Mucosa of gallbladder (tissue), 1 donor: ENCODE measurements at places on chromosomes 16 and 17. TPM values are rescaled to one million over a fixed set of nuclear protein-coding genes. Genes with fewer than 3 reads are reported as not detected.

PRSS36 gene
- total RNA-seq: 5.7 TPM

RHOT1 gene
- total RNA-seq: 32.4 TPM

CACNG3 gene
- not detected for total RNA-seq

B4GALNT2 gene
- total RNA-seq: 4.6 TPM

CCL8 gene
- total RNA-seq: 1.2 TPM

TLCD3B gene
- not detected for total RNA-seq

TMEM220 gene
- total RNA-seq: 17.7 TPM

TAX1BP3 gene
- 158 TPM for total RNA-seq

TMED6 gene
- total RNA-seq: 1.0 TPM

HBQ1 gene
- total RNA-seq: not detected

CA4 gene
- total RNA-seq: 328 TPM

SLC25A11 gene
- 68.9 TPM for total RNA-seq

TEX14 gene
- 0.32 TPM for total RNA-seq

PLEKHM1 gene
- 71.9 TPM for total RNA-seq
